ENCODE measurements at places on chromosomes 2 and 18.
A peak's percentile ranks its signal among the peaks of the same experiment; 100 is the strongest.

GRCh38 chr2:9333591-9334171 is 89.6 kb downstream of the ITGB1BP1 start:
- DNase-seq, result no peak

GRCh38 chr2:27219091-27219490 is 1.9 kb downstream of the CAD start:
- DNase-seq, result no peak

GRCh38 chr2:15852811-15853210 is 87.5 kb upstream of the MYCN start:
- DNase-seq, result no peak

GRCh38 chr2:29314816-29315571 is 199.8 kb downstream of the CLIP4 start:
- DNase-seq, result peak; percentile 22

- DNase-seq, result peak; percentile 20
These were observed 50.6 kb downstream of the TRAF3IP1 start for GRCh38 chr2:238370823-238371372.

DNA sequence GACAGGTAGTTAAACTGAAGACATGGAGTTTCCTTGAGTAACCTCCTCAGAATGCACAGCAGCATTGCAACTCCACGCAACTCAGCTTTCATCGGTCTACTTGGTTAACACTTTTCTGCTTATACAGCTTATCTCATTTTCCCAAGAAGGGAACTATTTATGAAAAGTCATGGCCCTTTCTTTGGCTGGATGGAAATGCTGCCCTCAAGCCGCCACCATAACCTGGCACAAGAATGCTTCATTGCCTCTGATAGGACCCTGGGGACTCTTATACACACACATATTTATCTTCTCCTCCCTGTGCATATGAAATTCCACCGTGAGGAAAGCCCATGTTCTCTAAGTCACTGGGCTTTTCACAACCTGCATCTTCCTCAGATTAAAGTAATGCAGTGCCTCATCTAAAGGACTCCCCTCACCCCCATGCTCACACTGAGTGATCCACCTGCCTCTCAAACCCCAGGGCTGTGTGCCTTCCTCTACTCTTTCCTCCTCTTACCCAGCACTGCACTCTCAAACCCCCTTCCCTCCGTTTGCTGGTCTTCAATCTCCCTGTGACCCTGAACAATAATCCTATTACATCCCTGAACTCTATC is 192.0 kb upstream of the HNRNPA3 start:
- no peak for DNase-seq
